Fibroblast of lung (primary cell): ENCODE measurements at places on chromosomes 6 and 20. TPM values are rescaled to one million over a fixed set of nuclear protein-coding genes. Genes with fewer than 3 reads are reported as not detected.

CLPSL1 gene
- total RNA-seq = not detected in 2 replicates

KCNK16 gene
- total RNA-seq = not detected in 2 replicates

INSM1 gene
- not detected in 2 replicates for total RNA-seq

ASIP gene
- total RNA-seq = not detected in 2 replicates
